ENCODE measurements at places on chromosomes 4 and X.
A peak's percentile ranks its signal among the peaks of the same experiment; 100 is the strongest.

GRCh38 chr4:146398896-146399445, 122.8 kb downstream of the SLC10A7 start:
- DNase-seq = no peak

GRCh38 chr4:134934036-134934808, 732.6 kb upstream of the PABPC4L start:
- DNase-seq = no peak

GRCh38 chrX:47191331-47191730, 2.3 kb upstream of the UBA1 start:
- no peak for DNase-seq

DNA sequence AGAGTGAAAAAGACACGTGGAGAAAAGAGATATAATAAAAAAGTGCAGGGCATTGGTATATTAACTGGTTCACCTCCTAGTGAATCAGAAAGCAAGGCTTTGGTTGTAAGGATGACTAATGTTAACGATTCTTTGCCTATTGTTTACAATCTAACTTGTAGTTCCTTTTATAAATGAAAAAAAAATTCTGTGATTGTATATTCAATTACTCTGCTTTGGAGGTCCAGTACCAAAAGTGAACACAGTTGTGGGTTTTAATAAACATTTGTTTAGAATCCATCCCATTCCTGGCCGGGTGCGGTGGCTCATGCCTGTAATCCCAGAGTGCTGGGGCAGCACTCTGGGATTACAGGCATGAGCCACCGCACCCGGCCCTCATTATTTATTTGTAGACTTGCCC, 36.9 kb upstream of the PRSS12 start:
- no peak for DNase-seq

DNA sequence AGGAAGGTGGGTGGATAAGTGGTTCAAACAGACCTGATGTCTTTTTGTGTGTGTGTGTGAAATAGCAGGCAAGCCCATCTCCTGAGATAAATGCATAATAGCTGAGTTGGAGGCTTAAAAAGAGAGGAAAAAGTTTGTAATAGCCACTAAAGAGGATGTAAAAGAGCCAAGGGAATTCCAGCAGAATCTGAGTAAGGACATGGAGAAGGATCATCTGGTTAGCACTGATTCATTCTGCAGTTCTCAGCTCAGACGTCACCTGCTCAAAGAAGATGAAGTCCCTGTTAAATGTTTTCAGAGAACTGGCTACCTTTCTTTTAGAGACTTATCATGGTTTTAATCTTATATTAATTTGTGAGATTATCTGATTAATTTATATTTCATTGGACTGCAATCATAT, 21.0 kb upstream of the IL13RA2 start:
- DNase-seq = peak; percentile 44

- no peak for DNase-seq
These were observed 9.8 kb upstream of the TIGD2 start for GRCh38 chr4:89101256-89102161.

- no peak for DNase-seq
These were observed 73.2 kb downstream of the MTNR1A start for GRCh38 chr4:186481998-186482790.

- DNase-seq = no peak
These were observed 59.9 kb upstream of the PDGFRA start for GRCh38 chr4:54169176-54169575.

DNA sequence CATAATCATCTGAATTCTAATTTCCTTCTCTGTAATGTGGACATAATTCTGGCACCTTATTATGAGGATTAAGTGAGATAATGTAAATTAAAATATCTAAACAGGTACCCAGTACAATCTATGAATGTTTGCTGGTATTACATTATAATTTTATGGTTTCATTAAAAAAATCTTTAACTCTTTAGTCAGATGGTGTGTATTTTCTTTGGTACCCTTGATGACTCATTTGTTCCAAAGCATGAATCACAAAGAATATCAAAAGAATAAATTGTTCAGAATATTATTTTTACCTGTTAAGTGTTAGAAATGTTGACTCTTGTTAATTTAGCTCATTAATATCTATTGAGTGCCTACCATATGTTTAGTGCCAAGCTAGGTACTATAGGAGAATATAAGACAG, 74.3 kb downstream of the SNX25 start:
- peak; percentile 53 for DNase-seq
